ENCODE measurements at places on chromosomes 12 and 14.
A peak's percentile ranks its signal among the peaks of the same experiment; 100 is the strongest.

GRCh38 chr12:3185260-3185870 is 108.2 kb downstream of the TSPAN9 start:
- no peak for DNase-seq

DNA sequence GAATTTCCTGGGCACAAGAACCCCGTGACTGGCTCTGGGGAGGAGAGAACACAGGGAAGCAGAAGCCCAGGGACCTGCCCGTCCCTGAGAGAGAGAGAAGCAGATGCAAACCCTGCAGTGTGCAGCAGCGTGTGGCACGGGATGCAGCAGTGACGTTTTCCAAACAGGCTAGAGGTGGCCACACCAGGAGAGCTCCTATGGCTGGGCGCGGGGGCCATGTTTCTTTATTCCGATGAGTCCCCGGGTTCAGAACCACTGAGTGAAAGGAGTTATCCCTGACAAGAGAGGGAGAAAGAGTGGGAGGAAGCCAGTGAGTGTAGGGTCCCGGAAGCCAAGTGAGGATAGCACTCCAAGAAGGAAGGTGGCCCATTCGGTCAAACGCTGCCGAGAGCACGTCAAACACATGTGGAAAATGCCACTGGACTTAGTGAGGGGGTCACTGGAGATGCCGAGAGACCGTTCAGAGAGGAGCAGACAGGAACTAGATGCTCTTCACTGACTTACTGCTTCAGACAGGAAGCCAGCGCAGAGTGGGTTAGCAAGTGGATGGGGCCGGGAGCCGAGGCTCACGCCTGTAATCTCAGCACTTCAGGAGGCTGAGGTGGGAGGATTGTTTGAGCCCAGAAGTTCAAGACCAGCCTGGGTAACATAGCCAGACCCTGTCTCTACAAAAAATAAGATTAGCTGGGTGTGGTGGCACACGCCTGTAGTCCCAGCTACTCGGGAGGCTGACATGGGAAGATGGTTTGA is 123.0 kb downstream of the BCL11B start:
- no peak for DNase-seq

DNA sequence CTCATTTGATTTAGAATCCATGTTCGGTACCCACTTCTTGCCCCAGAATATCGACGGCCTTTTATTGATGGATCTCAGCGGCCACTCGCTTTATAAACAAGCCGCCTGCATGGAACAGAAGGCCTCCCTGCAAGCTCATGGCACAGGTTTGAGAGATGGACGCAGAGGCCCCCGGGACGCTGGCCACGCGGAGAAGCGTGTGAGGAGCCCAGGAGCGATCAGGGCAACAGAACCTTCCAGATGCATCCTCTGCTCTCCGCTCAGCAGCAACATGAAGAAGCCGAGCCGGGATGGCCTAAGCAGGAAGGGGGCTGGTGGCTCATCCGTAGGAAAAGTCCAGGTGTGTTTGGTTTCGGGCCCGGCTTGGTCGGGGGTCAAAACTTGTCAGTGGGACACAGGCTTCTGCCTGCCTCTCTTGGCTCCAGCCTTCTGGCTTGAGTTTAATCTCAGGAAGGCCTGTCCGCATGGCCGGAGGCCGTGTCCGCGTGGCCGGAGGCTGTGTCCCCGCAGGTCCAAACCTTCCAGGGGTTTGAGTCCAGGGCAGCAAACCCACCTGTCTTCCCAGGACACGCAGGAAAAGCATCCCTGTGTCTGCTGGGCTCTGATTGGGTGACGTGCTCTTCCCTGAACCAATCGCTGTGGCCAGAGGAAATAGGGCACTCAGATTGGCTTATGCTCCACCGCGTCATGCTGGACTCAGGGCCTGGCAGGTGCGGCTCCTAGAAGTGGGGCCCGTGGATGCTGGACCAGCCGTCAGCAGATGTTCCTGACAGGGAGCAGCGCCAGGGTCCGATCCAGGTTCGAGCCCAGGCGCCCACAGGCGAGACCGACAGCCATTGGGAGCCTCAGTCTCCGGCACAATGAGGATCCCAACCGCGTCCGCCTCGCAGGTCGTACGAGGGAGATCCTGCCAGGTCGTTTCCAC is 65.0 kb downstream of the GALNT9 start:
- no peak for DNase-seq

DNA sequence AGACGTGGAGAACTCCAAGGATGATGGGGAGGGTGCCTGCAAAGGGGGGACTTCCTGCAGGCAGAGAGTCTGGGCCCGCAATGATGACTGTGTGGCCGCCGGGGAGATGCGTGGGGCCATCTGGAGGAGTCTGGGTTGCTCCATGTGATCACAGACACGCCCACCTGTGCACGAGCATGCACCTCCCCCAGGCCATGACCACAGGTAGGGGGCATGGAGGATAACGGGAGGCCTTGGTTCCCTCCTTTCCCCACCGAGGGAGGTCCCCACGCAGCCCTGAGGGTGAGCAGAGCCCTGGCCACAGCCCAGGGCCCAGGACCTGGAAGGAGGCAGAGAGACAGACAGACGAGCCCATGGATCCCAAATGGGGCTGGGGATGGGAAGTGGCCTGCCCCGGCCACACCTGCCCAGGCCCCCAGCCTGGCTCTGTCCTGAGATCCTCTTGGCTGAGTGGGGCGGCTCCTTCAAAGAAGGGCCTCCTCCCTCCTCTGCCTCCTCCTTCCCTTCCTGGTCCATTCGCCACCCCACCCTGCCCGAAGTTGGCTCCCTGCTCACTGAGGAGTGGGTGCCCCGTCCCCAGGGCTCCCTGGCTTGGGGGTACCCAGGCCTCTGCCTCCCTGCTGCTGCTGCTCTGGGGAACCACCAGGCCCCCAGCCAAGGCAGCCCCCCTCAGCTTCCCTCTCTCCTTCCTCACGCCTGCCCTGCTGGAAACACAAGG is 138.2 kb downstream of the CALM1 start:
- no peak for DNase-seq

GRCh38 chr12:53004582-53004981 is 1.7 kb upstream of the EIF4B start:
- DNase-seq, result no peak

DNA sequence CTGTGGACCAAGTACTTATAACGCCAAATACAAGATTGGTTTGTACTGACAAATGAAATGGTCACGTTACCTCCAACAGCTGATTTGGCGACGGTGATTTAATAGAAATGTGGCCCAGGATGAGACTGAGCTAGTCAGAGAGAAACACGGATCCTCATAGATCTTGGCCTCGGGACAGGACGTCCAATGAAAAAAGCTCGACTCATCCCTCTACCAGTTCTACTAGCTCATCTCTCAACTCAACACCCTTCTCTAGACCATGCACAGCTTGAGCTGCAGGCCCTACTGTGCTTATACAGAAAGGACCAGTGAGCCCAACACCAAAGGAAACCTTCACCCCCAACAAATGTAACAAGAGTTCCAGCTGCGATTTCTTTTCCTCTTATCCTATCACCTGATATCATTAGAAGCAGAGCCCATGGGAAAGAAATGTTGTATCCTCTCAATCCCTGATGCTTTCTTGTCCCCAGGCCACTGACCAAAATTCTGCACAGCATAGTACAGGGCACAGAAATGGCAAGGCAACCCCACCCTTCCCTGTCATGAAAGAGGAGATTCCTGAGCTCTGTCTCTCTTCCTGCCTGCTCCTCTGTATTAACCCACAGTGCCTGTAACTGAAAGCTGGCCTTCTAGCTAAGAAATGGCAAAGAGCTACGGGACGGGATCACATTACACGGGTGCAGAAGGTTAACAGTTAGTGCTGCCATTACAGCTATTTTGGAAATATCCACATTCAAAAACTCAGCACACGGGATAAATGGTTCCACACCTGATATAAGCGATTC is 39.2 kb downstream of the DICER1 start:
- DNase-seq, result no peak

- DNase-seq, result no peak
Observed at GRCh38 chr12:11609045-11609444, 40.4 kb upstream of the ETV6 start.

DNA sequence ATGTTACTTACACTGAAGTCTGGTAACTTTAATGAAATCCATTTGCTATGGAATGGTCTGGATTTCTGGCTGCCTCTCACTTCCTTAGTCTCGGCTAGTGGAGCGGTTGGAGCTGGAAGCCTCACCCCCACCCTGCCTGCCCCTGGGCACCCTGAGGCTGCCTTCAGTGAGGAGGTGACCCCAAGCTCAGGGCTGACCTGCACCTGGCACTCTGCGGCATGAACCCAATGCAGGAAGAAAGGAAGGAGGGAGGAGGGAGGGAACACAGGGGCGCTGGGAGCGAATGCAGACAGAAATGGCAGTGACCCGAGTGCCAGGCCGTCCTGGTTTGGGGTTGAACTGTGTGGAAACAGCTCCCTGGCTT is 353.1 kb downstream of the TMEM121 start:
- DNase-seq, result no peak

DNA sequence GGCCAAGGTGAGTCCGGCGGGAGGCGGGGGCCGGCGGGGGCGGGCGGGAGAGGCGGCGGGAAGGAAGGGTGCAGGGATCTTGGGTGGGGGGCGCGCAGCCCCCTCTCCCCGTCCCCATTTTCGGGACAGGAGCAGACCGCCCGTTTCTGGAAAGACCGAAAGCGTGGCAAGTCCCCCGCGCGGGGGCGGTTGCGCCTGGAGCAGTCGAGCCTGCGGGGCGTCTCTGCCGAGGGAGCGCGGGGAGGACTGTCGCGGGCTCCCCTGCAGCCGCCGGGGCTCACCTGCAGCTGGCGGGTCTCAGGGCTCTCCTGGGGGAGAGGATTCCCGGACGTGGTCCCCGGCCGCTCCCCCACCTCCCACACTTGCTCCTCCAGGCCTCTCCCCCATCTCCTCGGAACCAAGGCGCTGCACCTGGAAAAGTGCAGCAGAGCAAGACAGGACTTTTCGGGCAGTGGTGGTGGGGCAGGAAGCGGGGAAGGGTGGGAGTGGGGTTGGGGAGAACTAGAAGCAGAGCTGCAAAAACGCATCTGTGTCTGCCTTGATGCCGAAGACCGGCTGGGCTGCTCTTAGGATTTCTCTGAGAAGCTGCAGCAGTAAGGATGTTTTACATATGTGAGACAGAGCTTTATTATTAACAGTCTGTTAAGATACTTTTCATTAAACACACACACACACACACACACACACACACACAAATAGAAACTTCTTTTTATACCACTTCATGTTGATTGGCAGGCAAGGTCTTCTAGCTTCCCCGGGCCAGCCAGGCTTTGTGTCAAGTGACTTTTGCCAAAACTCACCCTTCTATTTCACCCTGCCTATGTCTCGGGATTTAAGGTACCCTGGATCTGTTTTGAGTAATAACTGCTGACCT is 677 bp downstream of the C12orf75 start:
- no peak for DNase-seq

GRCh38 chr14:101825797-101826196 is 64.3 kb downstream of the PPP2R5C start:
- no peak for DNase-seq

GRCh38 chr12:87866578-87867292 is 162.5 kb downstream of the C12orf50 start:
- DNase-seq, result no peak

GRCh38 chr14:100839681-100840111 is 13.8 kb downstream of the MEG3 start:
- no peak for DNase-seq

DNA sequence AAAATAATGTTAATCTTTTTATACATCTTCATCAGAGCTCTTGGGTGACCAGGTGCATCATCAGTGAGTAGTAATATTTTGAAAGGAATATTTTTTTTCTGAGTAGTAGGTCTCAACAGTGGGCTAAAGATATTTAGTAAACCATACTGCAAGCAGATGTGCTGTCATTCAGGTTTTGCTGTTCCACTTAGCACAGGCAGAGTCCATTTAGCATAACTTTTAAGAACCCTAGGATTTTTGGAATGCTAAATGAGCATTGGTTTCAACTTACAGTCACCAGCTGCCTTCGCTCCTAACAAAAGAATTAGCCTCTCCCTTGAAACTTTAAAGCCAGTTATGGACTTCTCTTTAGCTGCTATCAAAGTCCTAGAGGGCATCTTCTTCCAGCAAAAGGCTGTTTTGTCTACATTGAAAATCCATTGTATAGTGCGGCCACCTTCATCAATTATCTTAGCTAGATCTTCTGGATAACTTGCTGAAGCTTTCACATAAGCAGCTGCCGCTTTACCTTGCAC is 24.6 kb downstream of the RIMKLB start:
- DNase-seq, result no peak

- no peak for DNase-seq
Observed at GRCh38 chr14:61077951-61078720, 97.1 kb downstream of the SLC38A6 start.

DNA sequence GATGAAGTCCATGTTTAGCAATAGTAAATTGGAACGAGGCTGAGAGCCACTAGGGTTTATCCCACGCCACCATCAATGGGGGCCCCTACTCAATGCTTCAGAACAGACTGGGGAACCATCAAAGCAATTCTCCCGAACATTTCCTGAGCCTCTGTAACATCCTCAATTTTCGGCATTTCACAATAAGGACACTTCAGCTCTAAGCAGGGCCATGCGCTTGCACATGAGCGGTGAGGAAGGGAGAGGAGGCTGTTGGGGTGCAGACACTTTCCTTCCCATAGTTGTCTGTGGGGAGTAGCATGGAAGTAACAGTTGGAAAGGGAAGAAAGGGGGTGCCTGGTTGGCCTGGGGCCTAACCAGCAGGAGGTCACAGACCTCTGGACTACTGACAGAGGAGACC is 129.9 kb upstream of the PRMT8 start:
- DNase-seq, result no peak

DNA sequence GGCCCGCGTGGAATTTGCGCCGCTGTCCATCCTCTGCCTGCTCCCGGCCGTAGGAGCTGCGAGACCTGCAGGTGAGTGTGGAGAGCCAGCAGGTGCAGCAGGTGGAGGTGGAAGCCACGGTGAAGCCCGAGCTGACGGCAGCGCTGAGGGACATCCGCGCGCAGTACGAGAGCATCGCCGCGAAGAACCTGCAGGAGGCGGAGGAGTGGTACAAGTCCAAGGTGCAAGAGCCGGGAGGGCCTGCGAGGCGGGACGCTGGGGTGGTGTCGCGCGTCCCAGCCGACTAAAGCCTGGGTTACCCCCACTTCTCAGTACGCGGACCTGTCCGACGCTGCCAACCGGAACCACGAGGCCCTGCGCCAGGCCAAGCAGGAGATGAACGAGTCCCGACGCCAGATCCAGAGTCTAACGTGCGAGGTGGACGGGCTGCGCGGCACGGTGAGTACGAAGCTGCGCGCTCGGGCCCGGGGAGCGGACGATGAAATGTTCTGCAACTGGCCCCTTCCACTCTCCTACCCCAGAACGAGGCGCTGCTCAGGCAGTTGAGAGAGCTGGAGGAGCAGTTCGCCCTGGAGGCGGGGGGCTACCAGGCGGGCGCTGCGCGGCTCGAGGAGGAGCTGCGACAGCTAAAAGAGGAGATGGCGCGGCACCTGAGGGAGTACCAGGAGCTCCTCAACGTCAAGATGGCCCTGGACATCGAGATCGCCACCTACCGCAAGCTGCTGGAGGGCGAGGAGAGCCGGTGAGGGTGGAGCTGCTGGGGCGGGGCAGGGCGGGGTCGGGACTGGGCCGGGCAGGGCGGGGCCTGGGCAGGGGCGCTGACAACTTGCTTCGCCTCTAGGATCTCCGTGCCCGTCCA is 2.1 kb downstream of the PRPH start:
- no peak for DNase-seq

GRCh38 chr14:58731465-58732293 is 93.9 kb downstream of the DACT1 start:
- DNase-seq, result no peak

- DNase-seq, result peak; percentile 23
Observed at GRCh38 chr14:69711881-69712560, 54.9 kb upstream of the SRSF5 start.
